ENCODE measurements at places on chromosomes 4 and X.
A peak's percentile ranks its signal among the peaks of the same experiment; 100 is the strongest.

GRCh38 chrX:40065296-40066046 is 32.3 kb downstream of the BCOR start:
- no peak for DNase-seq
- H3K4me3 ChIP-seq: no peak overlapping the region
- no peak overlapping the region for H3K27ac ChIP-seq
- H3K36me3 ChIP-seq: peaks cover 56% of the 10 kb centered on the region

DNA sequence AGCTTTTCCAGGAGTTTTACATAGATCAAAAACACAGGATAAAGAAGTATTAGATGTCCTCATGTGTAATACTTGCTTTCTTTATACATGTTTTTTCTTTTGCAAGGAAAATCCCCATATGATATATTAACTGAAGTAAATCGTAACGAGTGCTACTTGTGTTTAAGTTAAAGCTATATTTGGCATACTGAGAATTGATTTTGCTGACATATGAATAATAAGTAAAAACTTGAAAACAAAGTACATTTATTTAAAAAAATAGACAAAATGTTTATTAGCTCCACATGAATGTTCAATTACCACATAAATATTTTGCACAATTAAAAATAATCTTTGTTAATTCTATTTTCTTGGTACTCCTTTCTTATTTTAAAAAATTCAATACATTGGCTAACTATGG is 884.7 kb downstream of the FSTL5 start:
- H3K4me3 ChIP-seq: no peak overlapping the region
- no peaks in the 10 kb centered on the region for H3K27me3 ChIP-seq
- no peaks in the 10 kb centered on the region for H3K4me1 ChIP-seq
- H3K27ac ChIP-seq: no peak overlapping the region
- H3K36me3 ChIP-seq: no peaks in the 10 kb centered on the region

DNA sequence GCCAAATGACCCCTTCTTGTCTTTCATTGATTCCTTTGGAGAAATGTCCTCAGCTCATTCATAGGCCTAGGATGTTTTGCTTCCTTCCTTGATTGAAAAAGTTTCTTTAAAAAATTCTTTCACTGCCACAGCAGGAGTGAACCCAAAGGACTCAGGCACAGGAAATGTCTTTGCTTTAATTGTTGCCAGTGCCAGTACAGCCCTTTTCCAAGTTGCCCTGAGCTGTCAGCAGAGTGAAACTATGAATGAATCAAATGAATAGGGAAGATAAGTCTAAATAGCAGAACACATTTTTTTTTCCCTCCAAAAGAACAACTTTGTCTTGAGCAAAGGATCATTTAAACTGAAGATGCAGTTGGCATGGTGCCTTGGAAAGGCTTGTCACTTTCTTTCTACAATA is 63.8 kb upstream of the SLC4A4 start:
- no peak for DNase-seq
- no peaks in the 10 kb centered on the region for H3K36me3 ChIP-seq
- H3K4me3 ChIP-seq: no peak overlapping the region
- peaks cover 2% of the 10 kb centered on the region for H3K4me1 ChIP-seq

- H3K27ac ChIP-seq: no peak overlapping the region
- DNase-seq: no peak
- no peak overlapping the region for H3K4me3 ChIP-seq
- no peaks in the 10 kb centered on the region for H3K27me3 ChIP-seq
- H3K4me1 ChIP-seq: peaks cover 4% of the 10 kb centered on the region
These were observed 19.9 kb downstream of the MRFAP1 start for GRCh38 chr4:6660430-6660829.

GRCh38 chr4:6199422-6199921 is 877 bp downstream of the JAKMIP1 start:
- H3K4me1 ChIP-seq: peaks cover 3% of the 10 kb centered on the region
- DNase-seq: peak; percentile 55
- H3K27me3 ChIP-seq: no peaks in the 10 kb centered on the region

GRCh38 chr4:110211770-110212061 is 13.3 kb upstream of the ELOVL6 start:
- no peaks in the 10 kb centered on the region for H3K36me3 ChIP-seq
- no peak overlapping the region for H3K27ac ChIP-seq
- H3K4me3 ChIP-seq: no peak overlapping the region
- no peaks in the 10 kb centered on the region for H3K27me3 ChIP-seq
- no peak for DNase-seq

- H3K27ac ChIP-seq: no peak overlapping the region
- H3K27me3 ChIP-seq: no peaks in the 10 kb centered on the region
These were observed 45.9 kb upstream of the DACH2 start for GRCh38 chrX:86102341-86102740.

GRCh38 chrX:40164751-40165150 is 67.0 kb upstream of the BCOR start:
- no peak for DNase-seq
- H3K4me3 ChIP-seq: no peak overlapping the region
- H3K27me3 ChIP-seq: no peaks in the 10 kb centered on the region
- no peaks in the 10 kb centered on the region for H3K36me3 ChIP-seq
- no peaks in the 10 kb centered on the region for H3K4me1 ChIP-seq
- no peak overlapping the region for H3K27ac ChIP-seq
